Activated CD8-positive, alpha-beta memory T cell treated with anti-CD3 and anti-CD28 coated beads for 1 hour (primary cell): ENCODE measurements at places on chromosomes 2 and 18.

DNA sequence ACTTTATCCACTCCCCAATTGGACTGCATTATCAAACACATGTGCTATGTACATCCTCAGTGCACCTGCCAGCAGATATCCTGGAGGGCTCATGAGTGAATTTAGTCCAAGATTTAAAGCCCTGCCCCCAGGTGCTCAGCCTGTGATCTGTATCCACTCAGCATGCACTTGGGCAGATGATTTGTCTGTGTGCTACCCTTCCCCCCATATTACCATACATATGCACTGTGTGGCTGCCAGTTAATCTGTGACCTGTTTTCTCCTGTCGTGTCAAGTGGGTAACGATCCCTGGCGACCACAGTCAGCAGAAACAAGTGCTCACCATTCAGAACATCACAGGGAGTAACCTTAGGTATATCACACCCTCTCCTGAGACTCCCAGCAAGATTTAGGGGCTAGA lies 10.2 kb downstream of the NAGK start:
- no peak for DNase-seq

DNA sequence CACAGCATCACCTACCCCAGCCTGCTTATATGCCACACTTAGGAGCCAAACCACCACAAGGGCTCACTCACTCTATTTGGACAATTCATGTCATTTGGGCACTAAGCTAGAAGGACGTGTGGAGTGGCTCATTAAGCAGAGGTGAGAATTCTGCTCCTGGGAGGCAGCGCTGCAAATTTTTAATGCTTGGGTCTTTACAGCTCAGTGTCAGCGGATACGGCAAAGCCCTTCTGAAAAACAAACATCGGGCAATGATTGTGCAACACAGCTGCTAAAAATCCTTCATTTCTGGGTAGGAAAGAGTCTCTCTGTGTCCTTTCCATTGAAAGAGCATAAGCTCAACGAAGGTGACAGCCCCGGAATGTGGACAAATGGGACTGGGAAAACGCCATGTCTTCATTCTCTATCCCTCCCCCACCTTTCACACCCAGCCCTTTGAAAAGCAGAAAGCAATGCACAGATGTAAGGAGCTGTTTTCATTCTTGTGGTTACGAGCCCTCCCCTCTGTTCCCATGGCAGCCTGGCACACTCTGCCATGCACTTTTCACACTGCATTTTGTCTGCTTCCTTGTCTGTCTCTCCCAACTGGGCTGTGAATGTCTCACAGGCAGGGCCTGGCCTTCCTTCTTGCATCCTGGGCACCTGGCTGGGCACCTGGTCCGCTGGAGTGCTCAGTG lies 16.0 kb downstream of the TMEM177 start:
- DNase-seq = no peak

DNA sequence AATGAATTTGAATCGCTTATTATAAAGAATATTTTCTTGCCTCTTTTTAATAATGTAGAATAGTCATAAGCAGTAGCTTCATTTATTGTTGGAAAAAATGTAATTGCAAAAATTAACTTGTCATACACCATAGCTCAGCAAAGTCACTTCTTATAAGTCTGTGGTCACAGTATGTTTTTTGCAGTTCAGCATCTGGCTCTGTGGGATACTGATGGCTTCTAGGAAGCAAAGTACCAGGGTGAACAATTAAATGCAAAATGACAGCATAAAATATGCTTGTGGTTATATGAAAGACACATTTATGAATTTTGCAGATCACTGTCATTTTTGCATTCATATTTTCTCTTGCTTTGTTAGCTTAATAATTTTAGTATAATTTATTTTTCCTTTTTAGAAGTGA lies 116.5 kb downstream of the ZNF407 start:
- DNase-seq = no peak

GRCh38 chr2:18924386-18924785 lies 335.0 kb upstream of the NT5C1B start:
- DNase-seq = no peak

DNA sequence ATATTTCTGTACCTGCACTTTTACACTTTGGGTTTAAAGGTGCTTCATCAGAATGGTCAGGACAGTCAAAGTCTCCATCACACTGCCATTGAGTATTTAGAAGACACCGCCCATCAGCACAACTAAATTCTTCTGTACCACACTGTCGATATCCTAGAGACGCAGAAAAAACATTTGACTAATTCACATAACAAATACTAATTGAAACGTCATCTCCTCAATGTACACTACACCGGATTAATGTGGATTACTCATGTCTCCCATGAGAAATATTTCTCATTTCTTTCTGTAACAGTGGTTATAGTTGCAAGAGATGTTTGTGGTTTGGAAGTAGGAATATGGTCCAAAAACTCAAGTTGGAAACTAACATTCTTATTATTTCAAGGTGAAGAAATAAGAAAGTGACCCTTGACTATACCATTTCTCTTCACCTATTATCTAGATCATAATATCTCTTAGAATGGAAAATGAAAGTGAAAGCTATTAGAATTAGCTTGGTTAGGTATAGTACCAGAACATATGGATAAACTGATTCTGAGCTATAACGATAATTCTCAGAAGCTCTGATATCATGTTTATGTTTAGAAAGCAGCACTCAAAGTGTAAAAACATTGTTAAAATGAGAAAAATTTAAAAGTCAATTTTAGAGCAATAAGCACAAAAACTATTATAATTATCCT lies 1627.7 kb downstream of the LRP1B start:
- no peak for DNase-seq

DNA sequence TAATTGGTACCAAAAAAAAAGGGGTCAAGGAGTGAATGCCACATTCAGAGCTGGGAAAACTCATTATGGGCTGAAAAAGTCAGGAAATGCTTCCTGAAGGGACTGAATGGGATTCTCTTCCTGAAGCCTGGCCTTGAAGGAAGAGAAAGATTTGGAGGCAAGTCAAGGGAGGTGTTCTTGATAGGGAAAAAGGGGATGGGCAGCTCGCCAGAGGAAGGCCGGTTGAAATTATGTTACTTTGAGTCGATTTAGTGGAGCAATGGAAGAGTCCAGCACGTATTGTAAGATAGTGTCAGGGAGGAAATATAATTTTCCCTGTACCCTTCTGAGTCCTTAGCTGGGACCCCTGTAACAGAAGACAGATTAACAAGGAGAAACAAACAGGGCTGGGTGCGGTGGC lies 115.3 kb upstream of the STPG4 start:
- no peak for DNase-seq

GRCh38 chr2:59008950-59009349 lies 767.8 kb upstream of the FANCL start:
- no peak for DNase-seq

- no peak for DNase-seq
Observed at GRCh38 chr2:186459009-186459408, 27.1 kb upstream of the ZC3H15 start.

DNA sequence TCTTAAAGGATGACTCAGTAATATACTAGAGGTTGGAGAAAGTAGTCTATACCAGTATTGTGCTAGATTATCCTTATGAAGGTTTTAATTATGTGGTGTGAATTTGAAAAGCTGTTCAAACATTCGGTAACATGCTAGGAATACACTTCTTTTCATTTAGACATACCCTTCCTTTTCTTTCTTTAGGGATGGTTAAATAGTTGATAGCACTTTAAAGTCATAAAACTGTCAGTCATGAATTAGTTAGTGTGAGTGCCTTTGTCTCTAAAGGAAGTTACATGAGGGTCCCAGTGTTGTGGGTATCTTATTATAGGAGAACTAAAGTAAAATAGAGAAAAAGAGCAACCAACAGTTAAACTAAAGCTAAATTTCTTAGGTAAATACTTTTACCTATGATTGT lies 149.3 kb downstream of the CSRNP3 start:
- DNase-seq = no peak

GRCh38 chr2:179096090-179096489 lies 46.2 kb upstream of the CCDC141 start:
- no peak for DNase-seq

DNA sequence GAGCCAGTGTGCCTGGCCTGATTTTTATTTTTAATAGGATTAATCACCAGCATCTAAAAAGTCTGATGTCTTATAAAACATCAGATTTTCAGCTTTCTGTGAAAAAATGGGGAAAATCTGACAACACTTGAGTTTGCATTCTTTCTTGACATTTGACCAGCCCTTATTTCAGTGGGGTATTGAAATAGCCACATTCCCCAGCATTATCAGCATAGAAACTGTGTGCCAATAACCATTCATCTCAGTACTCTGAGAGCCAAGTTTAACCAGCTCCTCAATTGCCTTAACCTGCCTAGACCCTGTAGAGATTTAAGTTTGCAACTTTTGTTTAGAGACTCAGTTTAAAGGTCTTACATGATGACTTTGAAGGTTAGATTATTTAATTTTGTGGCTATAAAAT lies 155.0 kb downstream of the CERS6 start:
- DNase-seq = no peak

DNA sequence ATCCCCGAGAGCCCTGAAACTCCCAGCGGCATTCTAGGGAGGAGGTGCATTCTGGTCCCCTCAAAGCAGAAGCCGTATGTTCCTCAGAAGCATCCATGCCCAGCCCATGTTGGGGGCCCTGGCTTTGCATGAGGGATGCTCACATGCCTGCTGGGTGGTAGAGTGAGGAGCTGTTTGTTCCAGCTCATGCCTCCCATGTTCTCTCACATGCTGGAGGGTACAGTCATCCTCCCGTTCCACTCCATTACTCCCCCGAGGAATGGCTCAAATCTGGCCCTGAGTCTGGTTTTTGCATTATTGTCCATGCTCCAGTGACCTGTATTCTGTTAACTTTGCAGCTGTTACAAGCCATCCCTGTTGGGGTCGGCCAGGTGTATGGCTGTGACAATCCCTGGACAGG lies 24.1 kb downstream of the SLC14A2 start:
- DNase-seq = no peak

- no peak for DNase-seq
Observed at GRCh38 chr2:587087-587960, 89.9 kb downstream of the TMEM18 start.

DNA sequence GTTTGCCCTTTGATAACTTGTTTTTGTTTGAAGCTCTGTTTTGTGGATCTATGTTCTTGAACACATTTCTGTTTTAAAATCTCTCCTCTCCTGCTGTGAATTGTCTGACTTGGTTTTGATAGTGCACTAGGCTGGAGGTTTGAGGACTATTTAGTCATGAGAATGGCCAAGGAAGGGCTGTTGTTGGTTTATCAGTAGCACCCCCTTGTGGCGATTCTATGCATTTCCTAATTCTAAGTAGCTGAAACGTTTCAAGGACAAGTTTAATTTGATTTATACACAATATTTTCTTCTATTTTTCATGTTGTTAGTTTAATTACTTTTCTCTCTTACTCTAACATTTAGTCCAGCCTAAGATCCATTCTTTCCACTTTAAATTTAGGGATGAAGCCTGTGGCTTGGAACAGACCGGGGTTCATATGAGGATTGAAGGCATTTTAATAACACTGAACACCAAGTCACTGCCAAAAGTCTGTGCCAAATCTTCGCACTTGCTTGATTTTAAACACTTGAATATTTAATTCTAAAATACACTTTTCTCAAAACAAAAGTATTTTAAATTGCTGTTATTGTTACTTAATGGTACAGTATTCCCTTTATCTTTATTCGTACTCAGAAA lies 166.0 kb downstream of the SOCS6 start:
- no peak for DNase-seq

DNA sequence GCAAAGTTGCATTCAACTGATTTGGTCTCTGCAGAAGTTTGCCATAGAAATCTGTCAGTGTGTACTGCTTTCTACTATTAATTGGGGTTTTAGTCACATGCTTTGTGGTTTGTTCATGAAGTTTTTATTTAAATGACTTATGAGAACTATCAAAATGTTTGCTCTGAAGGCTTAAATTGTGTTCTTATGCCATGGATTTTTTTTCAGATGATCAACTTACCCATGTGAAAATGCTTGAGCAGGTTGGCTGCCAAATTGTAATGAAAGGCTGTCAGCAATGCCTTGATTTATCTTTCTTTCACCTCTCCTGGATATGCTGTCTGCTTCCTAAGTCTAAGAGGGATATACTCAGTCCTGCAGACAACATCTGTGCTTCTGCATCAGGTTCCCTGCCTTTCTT lies 50.7 kb downstream of the FMNL2 start:
- no peak for DNase-seq

- DNase-seq = no peak
Observed at GRCh38 chr2:102025583-102026267, 34.0 kb downstream of the IL1R2 start.

DNA sequence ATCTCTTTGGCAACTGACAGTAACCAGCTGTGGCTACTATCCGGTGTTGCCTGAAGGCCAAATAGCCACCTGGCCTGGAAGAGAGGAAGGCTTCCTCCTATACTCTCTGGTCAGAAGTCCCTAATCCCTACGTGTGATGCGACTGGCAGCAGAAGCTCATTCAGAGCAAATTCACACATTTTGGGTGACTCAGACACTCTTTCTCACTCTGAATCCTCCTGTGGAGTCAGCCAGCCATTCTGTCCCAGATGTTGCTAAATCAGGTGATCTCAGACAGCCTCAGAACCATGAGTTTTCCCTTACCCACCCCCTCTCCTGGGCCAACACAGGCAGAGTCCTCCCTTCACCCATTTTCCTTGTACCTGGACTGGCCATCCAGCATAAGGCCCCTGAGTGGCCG lies 34.7 kb downstream of the CFAP53 start:
- no peak for DNase-seq

DNA sequence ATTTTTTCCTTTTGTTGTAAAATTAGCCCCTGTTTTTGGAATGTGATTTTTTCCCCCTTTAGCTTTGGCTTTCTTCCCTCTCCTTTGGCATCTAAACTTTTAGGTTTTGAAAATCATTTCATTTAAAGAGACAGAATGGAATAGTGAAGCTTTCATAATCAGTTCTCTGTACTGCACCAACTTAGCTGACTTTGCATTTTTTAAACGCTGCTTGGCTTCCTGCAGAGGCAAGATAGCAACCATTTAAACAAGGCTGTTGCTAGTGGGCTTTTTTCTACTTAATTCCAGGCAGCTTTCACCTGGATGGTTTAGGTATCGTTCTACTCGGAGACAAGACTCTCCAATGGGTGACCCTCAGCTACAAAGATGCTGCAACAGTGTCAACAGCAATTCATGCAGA lies 267.9 kb upstream of the PKDCC start:
- DNase-seq = no peak

- no peak for DNase-seq
Observed at GRCh38 chr2:97926946-97927345, 68.8 kb downstream of the TMEM131 start.

- DNase-seq = no peak
Observed at GRCh38 chr18:59657012-59657411, 40.2 kb downstream of the CCBE1 start.

- peak; percentile 35 for DNase-seq
Observed at GRCh38 chr2:54903736-54904554, 146.3 kb downstream of the RTN4 start.

- no peak for DNase-seq
Observed at GRCh38 chr2:168116448-168116847, 130.9 kb downstream of the STK39 start.
